ENCODE measurements at places on chromosomes 1 and 21. TPM values are rescaled to one million over a fixed set of nuclear protein-coding genes. Genes with fewer than 3 reads are reported as not detected.
A peak's percentile ranks its signal among the peaks of the same experiment; 100 is the strongest.

Gene NEK2
- 11.8 TPM for total RNA-seq

DNA sequence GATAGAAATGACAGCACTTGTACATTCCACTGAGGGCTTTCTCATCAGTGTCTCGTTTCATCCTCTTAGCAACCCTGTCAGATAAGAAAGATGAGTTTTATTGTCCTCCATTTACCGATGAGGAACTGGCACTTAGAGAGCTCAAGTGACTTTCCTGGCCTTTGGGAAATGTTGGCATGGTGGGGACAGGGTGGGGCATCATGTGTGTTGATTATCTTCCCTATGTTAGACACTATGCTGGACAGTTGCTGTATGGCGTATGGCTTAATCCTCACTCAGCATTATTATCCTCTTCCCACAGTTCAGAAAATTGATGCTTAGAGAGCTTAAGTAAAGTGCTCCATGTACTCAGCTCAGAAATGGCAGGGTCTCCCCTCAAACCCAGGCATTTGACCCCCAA, 163.2 kb downstream of the CAMTA1 start:
- H3K4me1 ChIP-seq = no peaks in the 10 kb centered on the region
- H3K4me3 ChIP-seq = no peak overlapping the region
- no peaks in the 10 kb centered on the region for H3K27me3 ChIP-seq
- DNase-seq = no peak
- H3K27ac ChIP-seq = no peak overlapping the region
- H3K36me3 ChIP-seq = no peaks in the 10 kb centered on the region

DNA sequence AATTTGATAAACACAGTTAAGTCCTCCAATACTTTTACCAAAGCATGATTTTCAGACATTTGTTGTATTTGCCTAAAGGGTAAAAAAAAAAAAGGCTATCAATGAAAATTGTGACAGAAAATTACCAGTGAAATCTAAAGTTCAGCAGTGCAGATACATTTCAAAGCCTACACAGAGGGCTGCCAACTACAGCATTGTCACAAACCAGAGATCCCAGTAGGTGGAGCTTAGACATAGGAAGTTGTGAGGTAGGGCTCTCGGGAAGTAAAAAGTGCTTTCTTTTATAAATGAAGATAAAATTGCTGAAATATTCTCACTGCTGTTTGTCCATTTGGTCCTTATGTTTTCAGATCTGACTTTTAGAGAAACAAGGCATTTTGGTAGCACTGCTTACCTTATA, 123.0 kb downstream of the DYRK1A start:
- H3K27ac ChIP-seq = no peak overlapping the region
- no peak for DNase-seq
- no peak overlapping the region for H3K4me3 ChIP-seq
- H3K36me3 ChIP-seq = peaks cover 43% of the 10 kb centered on the region
- H3K4me1 ChIP-seq = no peaks in the 10 kb centered on the region
- no peaks in the 10 kb centered on the region for H3K27me3 ChIP-seq

GRCh38 chr1:212315184-212315583, 30.0 kb downstream of the PPP2R5A start:
- no peaks in the 10 kb centered on the region for H3K27me3 ChIP-seq
- no peak overlapping the region for H3K27ac ChIP-seq
- DNase-seq = no peak

Gene NLRP3
- total RNA-seq = 1.6 TPM

GRCh38 chr21:45940621-45941337, 40.8 kb upstream of the COL6A1 start:
- H3K36me3 ChIP-seq = no peaks in the 10 kb centered on the region
- no peaks in the 10 kb centered on the region for H3K4me1 ChIP-seq
- no peak overlapping the region for H3K4me3 ChIP-seq
- peak; percentile 56 for DNase-seq
- no peaks in the 10 kb centered on the region for H3K27me3 ChIP-seq
- no peak overlapping the region for H3K27ac ChIP-seq

DNA sequence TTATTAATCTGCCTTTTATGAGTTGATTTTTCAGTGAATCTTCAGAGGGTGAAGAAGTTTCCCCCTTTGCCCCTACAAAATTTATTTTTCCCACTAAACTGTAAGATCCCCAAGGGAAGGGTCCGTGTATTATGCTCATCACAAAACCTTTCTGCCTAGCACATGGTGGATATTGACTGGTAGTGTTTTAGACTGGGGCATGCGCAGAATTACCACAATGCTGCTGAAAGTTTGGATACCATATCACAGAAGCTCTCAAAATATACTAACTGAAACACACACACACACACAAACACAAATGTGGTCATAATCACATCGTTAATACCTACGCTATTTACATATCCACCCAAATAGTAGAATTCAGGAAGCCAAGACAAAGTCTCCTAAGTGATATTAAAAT, 28.0 kb upstream of the DMRTB1 start:
- no peak for DNase-seq
- no peaks in the 10 kb centered on the region for H3K4me1 ChIP-seq
- no peaks in the 10 kb centered on the region for H3K36me3 ChIP-seq
- no peak overlapping the region for H3K27ac ChIP-seq
- H3K27me3 ChIP-seq = peaks cover 11% of the 10 kb centered on the region

GRCh38 chr1:88751714-88752113, 67.6 kb downstream of the PKN2 start:
- H3K4me3 ChIP-seq = no peak overlapping the region
- no peaks in the 10 kb centered on the region for H3K36me3 ChIP-seq
- no peaks in the 10 kb centered on the region for H3K4me1 ChIP-seq

- DNase-seq = no peak
- H3K27ac ChIP-seq = no peak overlapping the region
- H3K36me3 ChIP-seq = no peaks in the 10 kb centered on the region
- H3K4me3 ChIP-seq = no peak overlapping the region
- H3K27me3 ChIP-seq = no peaks in the 10 kb centered on the region
Measured at GRCh38 chr21:26351661-26352060, 181.1 kb upstream of the APP start.

DNA sequence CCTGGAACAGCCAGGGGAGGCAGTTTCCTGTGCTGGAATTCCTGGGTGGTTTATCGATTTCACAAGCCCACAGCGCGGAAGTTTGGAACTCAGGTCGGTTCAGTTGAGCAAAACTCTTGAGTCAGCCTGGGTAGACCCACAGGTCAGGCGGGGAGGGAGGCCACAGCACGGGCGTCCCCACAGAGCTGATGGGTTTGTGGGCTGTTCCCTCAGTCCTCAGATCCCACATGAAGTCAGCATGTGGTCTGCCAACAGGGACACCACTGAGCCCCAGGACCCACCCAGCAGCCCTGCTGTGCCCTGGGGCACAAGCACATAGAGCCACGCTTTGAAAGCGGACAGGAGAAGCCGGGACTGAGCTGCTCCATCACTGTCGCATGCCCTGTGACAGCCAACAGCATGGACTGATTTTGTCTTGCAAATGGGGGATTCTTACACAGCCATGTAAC, 17.4 kb downstream of the BMP8A start:
- no peak overlapping the region for H3K27ac ChIP-seq
- DNase-seq = no peak
- no peaks in the 10 kb centered on the region for H3K36me3 ChIP-seq
- H3K4me1 ChIP-seq = no peaks in the 10 kb centered on the region

DNA sequence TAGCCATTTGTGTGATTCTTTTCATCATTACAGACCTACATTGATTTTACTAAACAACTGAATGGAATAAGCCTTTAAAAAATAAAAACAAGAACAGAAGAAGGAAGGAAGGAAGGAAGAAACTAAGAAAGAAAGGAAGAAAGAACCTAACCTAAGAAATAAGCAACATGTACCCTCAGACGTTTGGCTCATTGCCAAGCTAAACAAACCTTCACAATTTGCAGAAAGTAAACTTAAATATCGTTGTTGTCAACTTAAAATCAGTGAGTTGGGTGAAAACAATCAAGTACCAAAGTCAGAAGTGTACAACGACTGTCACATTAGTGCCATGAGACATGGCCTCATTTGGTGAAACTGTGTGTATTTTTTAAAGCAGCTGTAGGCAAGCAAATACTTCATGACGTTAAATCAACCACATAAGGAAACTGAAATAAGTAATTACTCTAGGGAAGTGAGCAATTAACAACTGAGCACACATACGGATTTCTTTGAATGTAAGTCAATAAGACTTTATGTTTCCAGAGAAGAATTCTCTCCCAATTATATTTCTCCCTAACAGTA, 313.1 kb upstream of the TMPRSS15 start:
- no peak for DNase-seq
- no peaks in the 10 kb centered on the region for H3K4me1 ChIP-seq
- H3K36me3 ChIP-seq = no peaks in the 10 kb centered on the region
- no peak overlapping the region for H3K4me3 ChIP-seq
- no peak overlapping the region for H3K27ac ChIP-seq

- H3K4me3 ChIP-seq = no peak overlapping the region
- peaks cover 5% of the 10 kb centered on the region for H3K4me1 ChIP-seq
- H3K27me3 ChIP-seq = no peaks in the 10 kb centered on the region
- no peak overlapping the region for H3K27ac ChIP-seq
Measured at GRCh38 chr1:83500987-83501591, 497.8 kb downstream of the TTLL7 start.

DNA sequence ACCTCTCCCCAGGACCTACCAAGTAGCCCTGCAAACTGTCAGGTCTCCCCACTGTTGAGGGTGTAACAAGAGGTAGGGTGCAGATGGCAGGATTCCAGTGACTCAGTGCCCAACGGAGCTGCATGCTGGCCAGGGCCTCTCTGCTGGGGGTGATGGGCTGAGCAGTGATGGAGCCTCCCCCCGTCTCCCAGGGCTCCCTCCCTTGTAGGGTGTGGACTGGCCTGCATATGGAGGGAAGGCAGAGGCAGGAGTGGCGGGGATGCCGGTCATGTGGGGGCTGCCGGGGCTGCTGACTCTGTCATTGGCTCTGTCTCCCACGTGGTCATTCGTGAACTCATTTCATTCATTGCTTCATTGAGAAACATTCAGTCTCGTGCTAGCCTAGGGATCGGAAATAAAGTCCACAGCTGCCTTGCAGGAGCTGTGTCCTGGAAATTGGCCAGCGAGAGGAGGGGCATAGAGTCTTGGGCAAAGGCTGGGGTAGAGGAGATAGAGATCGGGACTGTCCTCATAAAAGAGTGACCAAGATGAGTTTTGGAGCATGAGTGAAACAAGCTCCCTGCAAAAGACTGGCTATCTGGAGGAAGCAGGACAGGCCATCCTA, 22.9 kb upstream of the DISP3 start:
- no peaks in the 10 kb centered on the region for H3K36me3 ChIP-seq
- no peak overlapping the region for H3K27ac ChIP-seq
- H3K27me3 ChIP-seq = peaks cover 82% of the 10 kb centered on the region

- H3K4me1 ChIP-seq = no peaks in the 10 kb centered on the region
- no peak for DNase-seq
- H3K4me3 ChIP-seq = no peak overlapping the region
- no peaks in the 10 kb centered on the region for H3K36me3 ChIP-seq
Measured at GRCh38 chr1:112143871-112144441, 154.5 kb upstream of the KCND3 start.

- no peaks in the 10 kb centered on the region for H3K36me3 ChIP-seq
- peaks cover 4% of the 10 kb centered on the region for H3K4me1 ChIP-seq
- peaks cover 3% of the 10 kb centered on the region for H3K27me3 ChIP-seq
Measured at GRCh38 chr1:5686925-5687706, 305.1 kb downstream of the NPHP4 start.

DNA sequence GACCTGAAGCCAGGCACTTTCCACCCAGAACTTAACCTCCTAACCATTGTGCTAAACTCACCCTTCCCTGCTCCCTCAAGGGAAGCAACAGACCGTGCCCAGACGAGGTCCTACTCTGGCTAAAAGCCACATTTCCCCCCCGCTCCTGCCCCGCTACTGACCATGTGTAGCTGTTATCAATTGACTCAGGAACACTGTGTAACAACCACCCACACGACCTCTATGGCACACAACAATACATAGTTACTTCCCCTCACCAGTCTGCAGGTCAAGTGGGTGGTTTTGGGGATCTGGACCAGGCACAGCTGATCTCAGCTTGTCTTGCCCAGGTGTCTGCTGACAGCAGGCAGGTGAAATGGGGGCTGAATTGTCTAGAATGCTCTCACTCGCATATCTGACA, 40.1 kb downstream of the CAMK2N1 start:
- H3K36me3 ChIP-seq = no peaks in the 10 kb centered on the region
- no peaks in the 10 kb centered on the region for H3K4me1 ChIP-seq
- no peak overlapping the region for H3K4me3 ChIP-seq
- DNase-seq = no peak
- H3K27me3 ChIP-seq = peaks cover 23% of the 10 kb centered on the region
- no peak overlapping the region for H3K27ac ChIP-seq

DNA sequence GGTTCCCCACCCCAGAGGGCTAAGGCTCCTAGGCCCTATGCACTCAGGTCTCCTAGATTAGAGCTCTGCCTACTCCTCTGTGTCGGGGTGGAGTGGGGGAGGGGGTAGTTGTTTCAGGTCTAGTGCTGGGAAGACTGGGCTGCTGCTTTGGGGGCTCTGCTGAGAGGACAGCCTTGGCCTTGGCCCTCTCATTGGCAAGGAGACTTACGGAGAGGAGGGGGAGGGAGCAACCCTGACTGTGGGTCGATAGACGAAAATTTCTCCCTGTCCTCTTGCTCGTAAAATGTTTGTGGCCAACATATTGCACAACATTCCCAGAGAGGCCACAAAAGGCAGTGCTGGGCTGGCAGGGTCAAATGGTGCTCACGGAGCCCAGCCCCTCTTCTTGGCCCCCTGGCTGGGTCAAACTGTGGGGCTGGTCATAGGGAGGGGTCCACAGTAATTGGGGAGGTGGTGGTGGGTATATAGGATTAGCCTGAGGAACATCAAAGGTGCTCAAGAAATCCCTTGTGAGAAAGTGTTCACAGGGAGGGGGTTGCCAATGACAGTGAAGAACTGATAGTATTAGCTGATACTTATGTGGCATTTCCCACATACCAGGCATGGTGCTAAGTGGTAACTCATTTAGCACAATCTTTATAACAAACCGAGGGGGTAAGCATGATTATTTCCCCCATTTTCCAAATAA, 8.5 kb upstream of the DMBX1 start:
- peaks cover 5% of the 10 kb centered on the region for H3K4me1 ChIP-seq
- no peak overlapping the region for H3K27ac ChIP-seq
- peaks cover 65% of the 10 kb centered on the region for H3K27me3 ChIP-seq
- no peak overlapping the region for H3K4me3 ChIP-seq
- H3K36me3 ChIP-seq = no peaks in the 10 kb centered on the region

- H3K4me1 ChIP-seq = peaks cover 12% of the 10 kb centered on the region
- no peak overlapping the region for H3K27ac ChIP-seq
- no peak for DNase-seq
- no peaks in the 10 kb centered on the region for H3K36me3 ChIP-seq
- peaks cover 42% of the 10 kb centered on the region for H3K27me3 ChIP-seq
Measured at GRCh38 chr1:42146626-42147320, 6.4 kb upstream of the GUCA2B start.

- H3K27ac ChIP-seq = no peak overlapping the region
- H3K4me1 ChIP-seq = no peaks in the 10 kb centered on the region
- H3K27me3 ChIP-seq = no peaks in the 10 kb centered on the region
Measured at GRCh38 chr1:160830321-160831153, 32.1 kb downstream of the CD244 start.

Gene SLC22A15
- 7.4 TPM for total RNA-seq
